Progenitor cell of endocrine pancreas (in vitro differentiated cells): ENCODE measurements at places on chromosomes 1 and 21. TPM values are rescaled to one million over a fixed set of nuclear protein-coding genes. Genes with fewer than 3 reads are reported as not detected.

DNA sequence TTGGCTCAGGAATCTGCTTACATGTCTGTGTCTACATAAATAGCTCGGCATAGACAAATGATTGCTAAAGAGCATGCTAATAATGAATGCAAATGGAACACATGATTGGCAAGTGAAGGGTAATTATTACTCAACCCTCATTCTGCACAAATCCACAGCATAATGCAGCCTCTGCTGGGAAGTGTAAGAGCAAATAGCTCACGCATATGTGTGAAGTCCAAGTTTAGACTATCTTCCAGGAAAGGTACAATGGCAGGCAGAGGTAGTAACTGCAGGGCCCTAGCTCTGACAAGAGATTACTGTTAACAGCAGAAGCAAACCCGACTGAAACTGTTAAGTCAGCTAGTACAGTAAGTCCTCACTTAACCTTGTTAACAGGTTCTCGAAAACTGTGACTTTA is 7.0 kb upstream of the IL6R start:
- H3K27me3 ChIP-seq, result peaks cover 1% of the 10 kb centered on the region
- no peak for DNase-seq
- H3K4me1 ChIP-seq, result peaks cover 2% of the 10 kb centered on the region
- peaks cover 4% of the 10 kb centered on the region for H3K36me3 ChIP-seq
- H3K4me3 ChIP-seq, result no peak overlapping the region

GRCh38 chr21:29443411-29444010 is 144.8 kb downstream of the BACH1 start:
- peaks cover 2% of the 10 kb centered on the region for H3K36me3 ChIP-seq
- H3K27me3 ChIP-seq, result no peaks in the 10 kb centered on the region
- H3K4me1 ChIP-seq, result no peaks in the 10 kb centered on the region
- no peak for DNase-seq
- no peak overlapping the region for H3K4me3 ChIP-seq

- no peak overlapping the region for H3K4me3 ChIP-seq
- peaks cover 8% of the 10 kb centered on the region for H3K4me1 ChIP-seq
- no peak for DNase-seq
- no peak overlapping the region for H3K27ac ChIP-seq
- H3K36me3 ChIP-seq, result no peaks in the 10 kb centered on the region
Measured at GRCh38 chr1:154778275-154778674, 91.8 kb downstream of the KCNN3 start.

DNA sequence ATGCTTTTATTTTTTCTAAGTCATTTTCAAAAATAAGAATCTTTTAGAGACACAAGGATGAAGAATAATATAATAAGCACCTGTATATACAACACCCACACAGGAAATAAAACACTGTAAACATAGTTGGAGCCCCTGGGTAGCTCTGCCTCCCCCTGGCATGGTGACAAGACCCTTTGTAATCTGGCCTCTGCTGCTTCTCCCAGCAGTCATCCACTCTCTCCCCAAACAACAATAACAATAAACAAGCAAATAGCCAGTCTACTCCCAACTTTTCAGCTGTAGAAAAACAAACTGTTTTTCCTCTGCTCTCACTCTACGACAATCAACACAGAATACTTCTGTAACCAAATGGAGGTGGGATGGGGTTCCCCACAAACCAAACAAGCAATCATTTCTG is 110.1 kb downstream of the CSMD2 start:
- peaks cover 6% of the 10 kb centered on the region for H3K27me3 ChIP-seq
- H3K4me3 ChIP-seq, result no peak overlapping the region
- peaks cover 5% of the 10 kb centered on the region for H3K4me1 ChIP-seq
- no peak for DNase-seq
- no peaks in the 10 kb centered on the region for H3K36me3 ChIP-seq

DNA sequence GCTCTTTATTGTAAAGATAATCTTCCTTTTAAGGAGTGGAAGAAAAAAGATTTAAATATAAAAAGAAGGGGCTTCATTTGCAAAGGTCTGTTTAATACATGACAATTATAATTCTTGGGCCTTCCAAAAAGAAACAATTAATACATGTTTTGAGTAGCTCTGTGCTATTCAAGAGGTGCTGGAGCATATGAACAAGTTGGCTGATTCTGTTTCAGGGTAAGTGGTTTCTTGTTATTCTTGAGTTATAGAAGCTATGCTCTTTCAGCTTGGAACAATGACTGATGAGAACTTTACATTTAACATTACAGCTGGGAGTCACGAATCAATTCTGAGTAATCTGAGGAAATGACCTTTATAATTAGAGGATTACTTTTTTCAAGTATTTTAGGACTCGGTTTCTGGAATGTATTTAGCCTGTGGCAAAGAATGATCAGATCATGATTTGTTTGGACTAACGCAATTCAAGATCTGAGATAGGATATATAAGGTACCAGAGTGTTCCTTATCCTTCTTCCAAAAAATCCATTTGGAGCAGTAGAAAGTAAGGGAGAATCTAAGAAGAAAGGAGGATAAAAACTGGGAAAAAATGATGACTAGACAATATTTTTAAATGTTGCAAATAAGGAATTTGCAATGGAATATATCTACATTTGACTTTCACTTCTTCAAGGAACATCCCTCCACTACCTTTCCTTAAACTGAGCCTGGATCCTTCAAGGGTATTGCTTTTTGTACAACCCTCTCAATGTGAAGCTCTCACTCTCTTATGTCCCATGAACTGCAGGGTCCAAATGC is 77.1 kb upstream of the KCTD3 start:
- DNase-seq, result no peak
- no peaks in the 10 kb centered on the region for H3K4me1 ChIP-seq
- H3K4me3 ChIP-seq, result no peak overlapping the region
- no peak overlapping the region for H3K27ac ChIP-seq

DNA sequence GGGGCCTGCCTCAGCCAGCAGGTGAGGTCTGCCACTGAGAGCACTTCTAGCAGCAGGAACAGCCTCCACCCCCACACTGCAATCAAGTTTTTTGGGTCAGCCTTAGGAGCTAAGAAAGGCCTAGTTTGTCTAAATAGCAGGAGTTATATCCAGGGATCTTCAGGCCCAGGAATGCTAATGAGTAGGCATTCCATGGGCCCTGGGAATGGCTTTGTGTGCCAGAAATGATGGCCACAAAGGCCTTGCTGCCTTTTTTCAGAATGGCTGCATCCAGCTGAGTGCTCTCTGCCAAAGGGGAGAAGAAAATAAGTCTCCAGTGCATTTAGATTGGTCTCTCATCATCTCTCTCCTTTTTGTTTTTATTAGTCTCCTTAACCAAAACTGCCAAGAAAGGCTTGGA is 2.8 kb downstream of the MRTO4 start:
- H3K27ac ChIP-seq, result no peak overlapping the region
- DNase-seq, result no peak
- H3K4me3 ChIP-seq, result no peak overlapping the region
- H3K4me1 ChIP-seq, result peaks cover 21% of the 10 kb centered on the region
- no peaks in the 10 kb centered on the region for H3K27me3 ChIP-seq

GRCh38 chr1:227305894-227306626 is 12.2 kb downstream of the CDC42BPA start:
- H3K4me3 ChIP-seq, result no peak overlapping the region
- no peaks in the 10 kb centered on the region for H3K27me3 ChIP-seq
- no peaks in the 10 kb centered on the region for H3K36me3 ChIP-seq
- H3K27ac ChIP-seq, result no peak overlapping the region
- H3K4me1 ChIP-seq, result peaks cover 9% of the 10 kb centered on the region
- DNase-seq, result no peak

DNA sequence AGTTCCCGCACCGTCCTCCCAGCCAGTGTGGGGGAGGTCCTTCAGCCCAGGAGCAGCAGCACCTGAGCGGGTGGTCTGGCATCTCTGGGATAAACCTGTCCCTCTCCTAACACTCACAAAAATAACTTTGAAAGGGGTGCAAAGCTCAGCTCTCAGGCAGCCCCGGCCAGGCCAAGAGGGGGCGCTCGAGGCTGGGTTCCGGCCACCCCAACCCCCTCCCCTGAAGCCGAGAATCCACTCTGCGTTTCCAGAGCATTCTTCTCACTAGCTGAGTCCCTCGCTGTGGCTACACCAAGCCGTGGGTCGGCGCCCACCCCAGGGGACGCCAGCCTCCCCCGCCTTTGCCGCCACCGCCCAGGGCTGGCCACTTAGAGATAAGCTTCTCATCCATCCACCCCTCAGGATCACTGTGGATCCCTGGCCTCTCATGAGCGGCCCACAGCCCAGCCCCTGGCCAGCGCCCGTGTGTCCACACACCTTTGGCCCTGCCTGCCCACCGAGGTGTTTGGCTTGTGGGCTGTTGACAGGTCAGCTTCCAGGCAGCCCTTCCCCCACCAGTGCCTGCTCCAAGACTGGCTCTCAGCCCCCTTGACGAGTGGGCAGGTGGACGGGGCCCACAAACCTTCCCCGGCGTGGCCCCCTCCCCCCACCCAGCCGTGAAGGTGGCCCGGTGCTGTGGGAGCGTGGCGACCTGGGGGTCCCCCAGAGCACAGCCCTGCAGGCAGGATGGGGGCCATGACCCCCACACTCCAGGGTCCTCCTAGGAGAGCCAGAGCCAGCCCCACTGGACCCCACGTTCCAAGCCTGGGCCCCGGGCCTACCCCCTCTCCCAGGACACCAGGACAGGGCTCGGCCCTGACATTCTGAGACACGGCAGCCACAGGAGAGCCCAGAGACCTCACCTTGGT is 1.9 kb downstream of the FTCD start:
- H3K27ac ChIP-seq, result peak overlapping the region; percentile 41
- H3K36me3 ChIP-seq, result no peaks in the 10 kb centered on the region
- DNase-seq, result peak; percentile 71
- H3K4me3 ChIP-seq, result peak overlapping the region; percentile 35
- H3K4me1 ChIP-seq, result peaks cover 15% of the 10 kb centered on the region
- no peaks in the 10 kb centered on the region for H3K27me3 ChIP-seq

- no peaks in the 10 kb centered on the region for H3K36me3 ChIP-seq
- H3K27me3 ChIP-seq, result peaks cover 10% of the 10 kb centered on the region
- H3K4me1 ChIP-seq, result no peaks in the 10 kb centered on the region
- H3K4me3 ChIP-seq, result no peak overlapping the region
- H3K27ac ChIP-seq, result no peak overlapping the region
- DNase-seq, result no peak
Measured at GRCh38 chr21:32868631-32869454, 97.3 kb upstream of the PAXBP1 start.

- no peak for DNase-seq
- H3K4me3 ChIP-seq, result no peak overlapping the region
- H3K36me3 ChIP-seq, result no peaks in the 10 kb centered on the region
- no peaks in the 10 kb centered on the region for H3K4me1 ChIP-seq
- no peak overlapping the region for H3K27ac ChIP-seq
Measured at GRCh38 chr1:183263886-183264602, 78.0 kb downstream of the LAMC2 start.

Gene MTMR11
- 8.5 and 10.6 TPM in 2 replicates for total RNA-seq

- peaks cover 42% of the 10 kb centered on the region for H3K36me3 ChIP-seq
- no peak for DNase-seq
- peaks cover 11% of the 10 kb centered on the region for H3K4me1 ChIP-seq
- no peak overlapping the region for H3K27ac ChIP-seq
- no peak overlapping the region for H3K4me3 ChIP-seq
- H3K27me3 ChIP-seq, result no peaks in the 10 kb centered on the region
Measured at GRCh38 chr1:231264642-231265041, 23.6 kb downstream of the GNPAT start.

DNA sequence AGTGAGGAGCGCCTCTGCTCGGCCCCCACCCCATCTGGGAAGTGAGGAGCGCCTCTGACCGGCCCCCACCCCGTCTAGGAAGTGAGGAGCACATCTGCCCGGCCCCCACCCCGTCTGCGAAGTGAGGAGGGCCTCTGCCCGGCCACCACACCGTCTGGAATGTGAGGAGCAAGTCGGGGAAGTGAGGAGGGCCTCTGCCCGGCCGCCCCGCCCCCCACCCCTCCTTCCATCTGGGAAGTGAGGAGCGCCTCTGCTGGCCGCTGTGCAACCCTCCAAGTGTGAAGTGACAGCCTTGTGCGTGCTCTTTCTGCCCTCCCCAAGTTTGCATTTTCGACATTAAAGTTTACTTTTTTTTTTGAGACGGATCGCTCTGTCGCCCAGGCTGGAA is 5.1 kb upstream of the ZZZ3 start:
- H3K4me1 ChIP-seq, result peaks cover 8% of the 10 kb centered on the region
- H3K27ac ChIP-seq, result peak overlapping the region; percentile 89
- DNase-seq, result peak; percentile 42
- peak overlapping the region; percentile 69 for H3K4me3 ChIP-seq
- H3K36me3 ChIP-seq, result peaks cover 14% of the 10 kb centered on the region

DNA sequence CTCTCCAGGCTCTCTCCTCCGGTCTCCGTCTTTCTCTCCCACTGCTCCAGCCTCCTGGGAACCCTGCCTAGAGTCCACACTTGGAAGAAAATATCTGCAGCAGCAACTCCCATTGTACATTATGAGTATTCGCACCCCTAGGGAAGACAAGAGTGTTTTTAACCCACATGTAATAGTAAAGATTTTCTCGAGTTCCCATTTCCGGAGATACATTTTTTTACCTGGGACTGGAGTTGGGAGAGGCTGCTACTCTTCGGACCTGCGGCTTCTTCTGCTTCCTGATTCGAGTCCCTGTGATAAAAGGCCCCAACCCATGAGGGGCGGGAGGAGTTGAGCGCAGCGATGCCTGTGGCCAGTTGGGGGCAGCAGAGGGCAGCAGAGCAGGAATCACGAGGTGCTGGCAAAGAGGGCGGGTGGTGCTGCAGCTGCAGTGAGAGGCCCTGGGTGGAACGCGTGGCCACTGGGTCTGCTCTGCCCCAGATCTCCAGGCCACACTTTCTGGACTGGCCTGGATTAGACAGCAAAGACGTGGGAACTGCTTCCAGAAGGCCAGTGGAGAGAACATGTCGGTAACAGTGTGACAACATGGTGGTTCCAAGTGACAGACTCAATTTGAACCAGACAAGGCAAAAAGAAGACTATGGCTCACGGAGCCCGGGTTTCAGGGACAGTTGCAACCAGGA is 221.0 kb upstream of the CSF3R start:
- peaks cover 6% of the 10 kb centered on the region for H3K4me1 ChIP-seq
- no peak overlapping the region for H3K27ac ChIP-seq
- no peaks in the 10 kb centered on the region for H3K36me3 ChIP-seq
- no peak overlapping the region for H3K4me3 ChIP-seq

- no peak for DNase-seq
- H3K4me1 ChIP-seq, result no peaks in the 10 kb centered on the region
- H3K4me3 ChIP-seq, result no peak overlapping the region
- no peaks in the 10 kb centered on the region for H3K36me3 ChIP-seq
- no peak overlapping the region for H3K27ac ChIP-seq
Measured at GRCh38 chr1:201606096-201606495, 67.2 kb downstream of the NAV1 start.

Gene MYBPH
- not detected in 2 replicates for total RNA-seq

- H3K4me3 ChIP-seq, result no peak overlapping the region
- no peaks in the 10 kb centered on the region for H3K4me1 ChIP-seq
Measured at GRCh38 chr1:159879977-159880376, 17.5 kb upstream of the VSIG8 start.

Gene FAM131C
- total RNA-seq, result 1.2 and 1.6 TPM in 2 replicates

GRCh38 chr21:28683982-28684752 is 308.5 kb downstream of the LTN1 start:
- DNase-seq, result no peak
- no peaks in the 10 kb centered on the region for H3K36me3 ChIP-seq
- H3K27me3 ChIP-seq, result no peaks in the 10 kb centered on the region

Gene ZNF697
- 21.3 and 22.3 TPM in 2 replicates for total RNA-seq

- H3K4me1 ChIP-seq, result peaks cover 12% of the 10 kb centered on the region
- H3K27ac ChIP-seq, result no peak overlapping the region
- no peaks in the 10 kb centered on the region for H3K27me3 ChIP-seq
- no peak overlapping the region for H3K4me3 ChIP-seq
Measured at GRCh38 chr1:207808322-207808705, 56.5 kb downstream of the CD46 start.

GRCh38 chr1:151147665-151148064 is 1.2 kb upstream of the SEMA6C start:
- DNase-seq, result no peak
- H3K36me3 ChIP-seq, result peaks cover 2% of the 10 kb centered on the region
- peak overlapping the region; percentile 91 for H3K4me3 ChIP-seq
- peaks cover 19% of the 10 kb centered on the region for H3K27me3 ChIP-seq

- H3K4me1 ChIP-seq, result peaks cover 13% of the 10 kb centered on the region
- no peaks in the 10 kb centered on the region for H3K36me3 ChIP-seq
- H3K4me3 ChIP-seq, result peak overlapping the region; percentile 90
- DNase-seq, result no peak
- peaks cover 48% of the 10 kb centered on the region for H3K27me3 ChIP-seq
Measured at GRCh38 chr1:76075877-76076276, 1.3 kb downstream of the ST6GALNAC3 start.
